SJCRH30 (cell line): ENCODE measurements at places on chromosomes 2 and 18. TPM values are rescaled to one million over a fixed set of nuclear protein-coding genes. Genes with fewer than 3 reads are reported as not detected.

Gene FARSB
- total RNA-seq = 76.0 and 78.9 TPM in 2 replicates

Gene ALLC
- not detected in 2 replicates for total RNA-seq

Gene RAMP1
- not detected in 2 replicates for total RNA-seq

Gene TCF23
- not detected in 2 replicates for total RNA-seq

Gene MTCL1
- 9.6 and 9.8 TPM in 2 replicates for total RNA-seq

Gene IL1R2
- not detected in 2 replicates for total RNA-seq

Gene KIDINS220
- total RNA-seq = 43.6 and 53.4 TPM in 2 replicates

- no peak for DNase-seq
Observed at GRCh38 chr18:7872569-7872968, 305.5 kb downstream of the PTPRM start.

GRCh38 chr2:68317971-68318913 is 1.5 kb downstream of the CNRIP1 start:
- no peak for DNase-seq

DNA sequence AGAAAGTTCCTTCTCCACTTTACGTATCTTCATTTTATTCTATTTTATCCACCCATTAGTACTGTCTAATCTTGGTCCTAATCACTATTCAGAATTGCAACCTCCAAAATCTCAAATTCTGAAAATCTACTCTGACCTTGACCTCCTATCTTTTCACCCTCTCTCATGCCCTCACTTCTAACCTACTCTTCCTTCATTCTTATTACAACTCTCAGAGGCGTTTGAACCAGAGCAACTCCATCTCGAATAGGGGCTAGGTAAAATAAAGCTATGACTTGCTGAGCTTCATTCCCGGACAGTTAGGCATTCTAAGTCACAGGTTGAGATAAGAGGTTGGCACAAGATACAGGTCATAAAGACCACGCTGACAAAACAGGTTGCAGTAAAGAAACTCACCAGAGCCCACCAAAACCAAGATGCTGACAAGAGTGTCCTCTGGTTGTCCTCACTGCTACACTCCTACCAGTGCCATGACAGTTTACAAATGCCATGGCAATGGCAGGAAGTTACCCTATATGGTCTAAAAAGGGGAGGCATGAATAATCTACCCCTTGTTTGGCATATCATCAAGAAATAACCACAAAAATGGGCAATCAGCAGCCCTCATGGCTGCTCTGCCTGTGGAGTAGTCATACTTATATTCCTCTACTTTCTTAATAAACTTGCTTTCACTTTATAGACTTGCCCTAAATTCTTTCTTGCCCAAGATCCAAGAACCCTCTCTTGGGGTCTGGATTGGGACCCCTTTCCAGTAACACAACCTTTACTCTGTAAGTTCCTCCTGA is 11.4 kb downstream of the CCDC88A start:
- DNase-seq = no peak

DNA sequence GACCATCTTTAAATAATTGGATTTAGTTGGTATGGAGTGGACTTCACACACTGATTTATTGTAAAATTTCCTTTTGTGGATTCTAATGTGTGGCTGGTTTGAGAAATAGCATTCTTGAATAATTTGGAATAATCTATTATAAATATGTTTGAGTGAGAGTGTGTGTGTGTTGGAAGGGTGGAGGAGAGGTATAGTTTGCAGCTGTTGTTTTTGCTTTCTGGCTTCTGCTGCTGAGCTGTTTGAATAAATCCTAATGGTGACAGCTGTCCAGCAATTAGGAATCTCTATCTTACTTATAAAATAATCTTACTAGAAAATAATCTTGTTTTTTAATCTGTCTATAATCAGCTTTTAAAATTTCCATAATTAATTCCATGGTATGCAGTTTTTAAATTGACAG is 1283.0 kb upstream of the CDH2 start:
- DNase-seq = no peak

DNA sequence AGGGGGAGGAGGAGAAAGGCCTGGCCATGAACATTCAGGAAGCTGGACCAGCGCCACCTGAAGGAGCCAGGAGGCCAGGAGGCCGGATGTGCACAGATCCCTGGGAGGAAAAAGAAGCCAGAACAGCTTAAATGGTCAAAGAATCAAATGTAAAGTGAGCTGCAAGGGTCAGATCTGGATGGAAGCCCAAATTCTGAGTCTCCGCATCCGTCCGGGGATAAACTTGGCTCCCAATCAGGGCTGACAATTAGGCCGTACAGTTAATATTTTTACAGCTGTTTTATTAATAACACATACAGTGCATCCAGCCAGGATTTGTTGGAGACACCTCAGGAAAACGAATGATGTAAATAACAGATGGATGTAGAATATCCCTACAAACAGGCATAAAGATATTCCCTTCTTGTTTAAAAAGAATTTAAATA is 495.1 kb upstream of the TCF4 start:
- DNase-seq = peak; percentile 35

- DNase-seq = no peak
Observed at GRCh38 chr2:67384123-67384822, 12.9 kb upstream of the ETAA1 start.

GRCh38 chr2:23631389-23631788 is 246.4 kb downstream of the KLHL29 start:
- no peak for DNase-seq

DNA sequence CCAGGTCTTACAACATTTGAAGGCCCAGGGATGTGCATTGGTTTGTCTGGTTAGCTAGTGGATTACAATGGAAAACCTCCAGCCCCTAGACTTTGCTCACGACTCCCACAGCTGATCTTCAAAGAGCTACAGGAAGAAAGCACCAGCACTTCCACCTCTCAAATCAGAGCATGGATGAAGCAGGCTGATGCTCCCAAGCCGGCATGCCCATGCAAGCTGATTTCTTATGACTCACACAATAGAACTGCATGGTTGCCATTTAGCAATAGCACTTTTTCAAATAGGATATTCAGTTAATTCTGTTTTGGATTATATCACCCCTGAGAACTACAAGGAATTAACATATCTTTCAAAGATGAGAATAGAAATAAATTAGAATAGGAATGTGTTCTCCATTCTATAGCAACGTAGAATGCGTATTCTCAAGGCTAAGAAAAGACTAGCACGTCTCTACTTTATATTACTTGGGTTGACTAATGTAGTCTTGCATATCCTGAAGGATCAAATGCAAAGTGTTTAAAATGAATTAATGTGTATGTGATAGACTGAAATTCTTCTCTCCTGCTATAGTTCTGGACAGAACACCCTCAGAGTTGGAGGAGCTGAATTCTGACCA is 292.4 kb downstream of the TRIB2 start:
- DNase-seq = no peak
